ENCODE measurements at places on chromosomes 12 and 14. TPM values are rescaled to one million over a fixed set of nuclear protein-coding genes. Genes with fewer than 3 reads are reported as not detected.

DNA sequence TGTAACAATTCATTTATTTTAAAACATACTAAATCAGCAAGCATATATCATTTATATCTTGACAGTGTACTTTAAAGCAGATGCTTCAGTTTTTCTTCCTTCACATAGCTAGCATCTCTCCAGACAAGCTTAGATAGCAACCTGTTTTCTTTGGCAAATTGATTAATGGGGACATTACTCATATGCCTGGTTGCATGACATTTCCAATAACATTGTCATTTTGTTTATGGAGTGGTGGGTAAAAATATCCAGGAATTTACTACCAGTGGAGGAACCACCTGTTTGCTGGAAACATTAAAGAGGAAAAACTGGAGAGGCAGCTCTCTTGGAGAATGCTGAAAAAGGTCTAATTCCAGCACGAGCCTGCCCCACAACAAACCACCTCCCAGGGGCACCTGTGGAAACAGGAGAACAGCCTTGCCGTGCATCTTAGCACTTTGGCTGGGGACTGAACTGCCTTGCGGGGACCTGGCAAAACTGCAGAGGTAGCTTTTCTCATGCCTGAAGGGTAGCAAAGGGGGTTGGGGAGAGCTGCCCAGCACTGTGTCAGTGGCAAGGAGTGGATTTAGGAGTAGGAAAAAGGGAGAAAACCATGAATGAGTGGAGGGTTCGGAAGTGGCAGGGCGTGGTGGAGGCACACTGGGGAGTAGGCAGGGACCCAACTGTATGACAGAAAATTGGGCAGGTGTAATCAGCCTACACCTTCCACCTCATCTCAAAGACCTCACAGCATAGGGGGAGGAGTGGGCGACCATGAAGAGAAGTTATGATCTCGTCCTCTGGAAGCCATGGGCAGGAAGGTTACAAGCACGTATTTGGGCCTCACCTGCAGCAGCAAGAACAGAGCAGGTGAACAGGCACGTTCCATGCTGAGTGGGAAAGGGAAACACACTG, 11.7 kb upstream of the CREBL2 start:
- DNase-seq, result no peak
- no peak overlapping the region for H3K4me3 ChIP-seq
- no peak overlapping the region for H3K27ac ChIP-seq
- no peaks in the 10 kb centered on the region for H3K36me3 ChIP-seq

GRCh38 chr12:106739318-106739717, 35.2 kb upstream of the RIC8B start:
- H3K36me3 ChIP-seq, result no peaks in the 10 kb centered on the region
- H3K4me3 ChIP-seq, result no peak overlapping the region
- peaks cover 7% of the 10 kb centered on the region for H3K27me3 ChIP-seq
- peaks cover 4% of the 10 kb centered on the region for H3K4me1 ChIP-seq
- DNase-seq, result peak; percentile 76
- peak overlapping the region; percentile 52 for H3K27ac ChIP-seq

DNA sequence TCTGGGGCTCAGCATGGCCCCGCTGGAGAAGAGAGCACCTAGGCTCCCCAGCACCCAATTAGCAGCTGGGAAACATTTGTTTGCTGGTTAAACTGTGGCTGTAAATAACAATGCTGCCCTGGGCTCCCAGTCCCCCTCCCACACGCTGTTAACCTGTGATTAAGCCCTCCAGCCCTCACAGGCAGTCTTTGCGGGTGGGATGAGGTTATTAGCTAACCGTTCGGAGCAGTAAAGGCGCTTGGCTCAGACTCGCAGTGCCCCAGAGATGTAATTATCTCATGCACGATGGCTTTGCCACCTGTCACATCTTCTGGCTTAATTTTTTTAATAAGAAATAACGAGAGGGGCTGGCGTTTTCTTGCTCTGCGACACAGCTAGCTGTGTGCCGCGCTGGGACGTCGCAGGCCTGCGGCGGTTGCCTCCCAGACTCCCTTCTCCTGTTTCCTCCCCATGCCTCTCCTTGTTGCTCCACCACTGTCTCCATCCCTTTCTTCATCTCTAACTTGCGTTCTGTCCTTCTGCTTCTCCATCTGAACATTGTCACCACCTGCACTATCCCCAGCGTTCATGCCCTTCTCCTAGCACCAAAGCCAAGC, 239.2 kb upstream of the FKBP4 start:
- no peak for DNase-seq
- no peaks in the 10 kb centered on the region for H3K27me3 ChIP-seq
- no peaks in the 10 kb centered on the region for H3K4me1 ChIP-seq
- H3K4me3 ChIP-seq, result no peak overlapping the region
- no peaks in the 10 kb centered on the region for H3K36me3 ChIP-seq

GRCh38 chr12:21666722-21667121, 9.1 kb upstream of the LDHB start:
- H3K36me3 ChIP-seq, result no peaks in the 10 kb centered on the region
- no peaks in the 10 kb centered on the region for H3K27me3 ChIP-seq
- H3K27ac ChIP-seq, result no peak overlapping the region
- H3K4me3 ChIP-seq, result no peak overlapping the region
- DNase-seq, result no peak

The CACNA1C gene
- polyA plus RNA-seq, result 1.6 TPM

- no peaks in the 10 kb centered on the region for H3K4me1 ChIP-seq
- no peaks in the 10 kb centered on the region for H3K27me3 ChIP-seq
- H3K4me3 ChIP-seq, result no peak overlapping the region
- H3K36me3 ChIP-seq, result no peaks in the 10 kb centered on the region
Observed at GRCh38 chr14:38238878-38239277, 17.0 kb downstream of the CLEC14A start.

GRCh38 chr12:119876761-119877638, at the start of gene CIT:
Gene CIT, minus strand, starts transcription at chr12:119877320. Its CDS starts 1,152 bp downstream, at chr12:119876168.
- peak; percentile 95 for DNase-seq
- no peak within 1 kb of the TSS for H3K27ac ChIP-seq
- peak within 1 kb of the TSS; percentile 93 for H3K4me3 ChIP-seq

DNA sequence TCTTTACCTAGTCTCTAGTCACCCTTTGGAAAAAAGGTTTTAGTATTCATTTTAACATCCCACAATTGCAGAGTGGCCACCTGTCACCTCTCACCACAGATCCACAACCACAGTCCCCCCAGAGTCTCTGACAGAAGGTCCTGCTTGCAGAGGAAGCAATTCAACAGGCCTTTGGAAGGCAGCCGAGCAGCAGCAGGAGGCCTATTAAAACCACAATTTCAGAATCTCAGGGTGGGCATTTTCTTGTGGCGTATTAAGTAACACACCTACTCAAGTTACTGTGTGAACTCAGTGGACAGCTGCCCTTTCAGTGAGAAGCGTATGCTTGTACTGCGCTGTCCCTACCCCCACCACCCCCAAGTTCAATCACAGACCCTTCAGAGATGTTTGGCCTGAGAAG, 234.0 kb upstream of the HMGA2 start:
- no peak overlapping the region for H3K27ac ChIP-seq
- DNase-seq, result no peak
- no peaks in the 10 kb centered on the region for H3K36me3 ChIP-seq

GRCh38 chr12:107917912-107918800, 143.7 kb downstream of the ASCL4 start:
- H3K27ac ChIP-seq, result no peak overlapping the region
- no peak overlapping the region for H3K4me3 ChIP-seq

GRCh38 chr12:108788076-108788782, 56.9 kb upstream of the CORO1C start:
- H3K36me3 ChIP-seq, result peaks cover 17% of the 10 kb centered on the region
- H3K4me1 ChIP-seq, result no peaks in the 10 kb centered on the region
- H3K27ac ChIP-seq, result no peak overlapping the region
- no peaks in the 10 kb centered on the region for H3K27me3 ChIP-seq
- no peak overlapping the region for H3K4me3 ChIP-seq
- no peak for DNase-seq

The MIP gene
- not detected for polyA plus RNA-seq

DNA sequence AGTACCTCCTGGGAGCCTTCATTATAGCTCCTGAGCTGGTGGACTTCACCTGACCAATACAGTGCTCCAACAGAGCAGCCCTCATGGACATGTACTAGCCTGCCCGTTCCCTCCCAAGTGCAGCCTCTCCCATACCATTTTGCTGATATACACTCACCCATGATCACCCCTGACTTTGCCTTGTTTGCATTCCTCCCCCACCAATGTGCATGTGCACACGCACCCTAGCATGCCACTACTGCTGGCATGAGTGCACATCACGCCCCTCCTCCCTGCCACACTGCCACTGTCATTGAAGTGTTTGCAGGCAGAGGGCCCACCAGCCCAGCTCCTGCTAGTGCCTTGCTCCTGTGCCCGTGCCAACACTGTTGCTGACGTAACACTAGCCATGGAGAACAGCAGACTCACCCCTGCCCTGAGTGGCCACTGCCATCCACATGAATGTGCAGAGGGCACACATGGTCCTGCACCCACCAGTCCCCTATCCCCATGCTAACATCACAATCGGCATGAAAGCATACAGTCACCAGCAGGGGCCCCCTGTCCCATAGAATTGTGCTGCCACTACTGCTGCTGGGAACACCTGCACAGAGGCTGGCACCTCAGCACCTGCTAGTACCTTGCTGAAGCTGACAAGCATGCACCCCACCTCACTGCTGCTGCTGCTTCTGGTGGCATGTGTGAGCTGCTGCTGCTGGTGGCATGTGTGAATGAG, 110.3 kb downstream of the SINHCAF start:
- H3K36me3 ChIP-seq, result no peaks in the 10 kb centered on the region
- no peaks in the 10 kb centered on the region for H3K27me3 ChIP-seq
- no peaks in the 10 kb centered on the region for H3K4me1 ChIP-seq
- no peak overlapping the region for H3K27ac ChIP-seq

DNA sequence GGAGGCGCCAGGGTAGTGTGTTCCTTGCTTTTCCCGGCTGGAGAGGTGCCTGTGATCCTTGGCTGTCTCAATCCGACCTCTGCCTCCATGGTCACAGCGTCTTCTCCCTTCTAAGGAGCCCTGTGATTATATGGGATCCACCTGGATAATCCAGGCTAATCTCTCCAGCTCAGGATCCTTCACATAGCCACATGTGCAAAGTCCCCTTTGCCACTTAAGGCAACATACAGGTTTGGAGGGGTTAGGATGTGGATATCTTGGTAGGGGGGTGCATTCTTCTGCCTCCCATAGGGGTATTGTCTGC, 1.2 kb upstream of the HVCN1 start:
- H3K27me3 ChIP-seq, result no peaks in the 10 kb centered on the region
- H3K27ac ChIP-seq, result no peak overlapping the region
- no peaks in the 10 kb centered on the region for H3K36me3 ChIP-seq
- peaks cover 13% of the 10 kb centered on the region for H3K4me1 ChIP-seq
- no peak overlapping the region for H3K4me3 ChIP-seq

The PLEKHG7 gene
- polyA plus RNA-seq, result 0.19 TPM

The MORN3 gene
- polyA plus RNA-seq, result not detected

The ADAM21 gene
- not detected for polyA plus RNA-seq

- peak; percentile 16 for DNase-seq
- H3K4me1 ChIP-seq, result no peaks in the 10 kb centered on the region
- H3K27me3 ChIP-seq, result no peaks in the 10 kb centered on the region
- H3K36me3 ChIP-seq, result peaks cover 4% of the 10 kb centered on the region
- H3K27ac ChIP-seq, result no peak overlapping the region
- H3K4me3 ChIP-seq, result no peak overlapping the region
Observed at GRCh38 chr12:63955831-63956666, 111.5 kb downstream of the SRGAP1 start.

The CD163L1 gene
- polyA plus RNA-seq, result 16.2 TPM

DNA sequence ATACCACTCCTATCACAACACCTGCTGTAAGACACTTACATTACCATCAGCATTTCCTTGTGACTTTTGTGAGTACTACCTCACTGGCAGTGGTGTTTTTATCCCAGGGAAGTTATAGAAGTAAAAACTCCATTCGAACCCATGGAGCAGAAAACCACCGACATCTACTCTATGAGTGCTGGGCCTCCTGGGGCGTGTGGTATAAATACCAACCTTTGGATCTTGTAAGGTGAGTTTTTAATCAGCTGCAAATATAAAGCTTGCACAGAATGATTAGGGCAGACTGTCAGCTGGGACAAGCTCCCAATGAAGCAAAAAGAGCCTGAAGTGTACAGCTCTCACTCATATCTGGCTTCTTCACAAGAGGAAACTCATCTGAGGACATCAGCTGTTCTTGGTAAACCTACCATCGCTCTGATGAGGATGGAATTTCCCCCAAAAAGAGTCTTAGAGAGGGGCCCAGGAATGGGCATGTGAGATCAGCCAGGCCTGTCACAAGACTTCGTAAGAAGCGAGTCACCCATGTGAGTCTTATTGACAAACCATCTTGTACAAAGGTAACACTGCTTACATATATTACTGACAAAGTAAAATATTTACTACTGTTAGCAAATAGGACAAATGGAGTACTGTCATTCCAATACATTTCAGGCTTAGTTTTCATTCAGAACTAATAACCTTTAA, 170.0 kb downstream of the SLC5A8 start:
- no peak overlapping the region for H3K4me3 ChIP-seq
- H3K36me3 ChIP-seq, result no peaks in the 10 kb centered on the region
- no peaks in the 10 kb centered on the region for H3K27me3 ChIP-seq
- peak overlapping the region; percentile 86 for H3K27ac ChIP-seq

GRCh38 chr14:59755409-59756135, 115.0 kb downstream of the RTN1 start:
- H3K36me3 ChIP-seq, result no peaks in the 10 kb centered on the region
- H3K4me3 ChIP-seq, result no peak overlapping the region
- DNase-seq, result no peak
- H3K27me3 ChIP-seq, result no peaks in the 10 kb centered on the region
- H3K4me1 ChIP-seq, result no peaks in the 10 kb centered on the region

GRCh38 chr12:623172-623864, 39.9 kb downstream of the NINJ2 start:
- H3K27me3 ChIP-seq, result no peaks in the 10 kb centered on the region
- no peaks in the 10 kb centered on the region for H3K36me3 ChIP-seq
- H3K27ac ChIP-seq, result no peak overlapping the region
- DNase-seq, result no peak
- no peak overlapping the region for H3K4me3 ChIP-seq

GRCh38 chr14:32102152-32102787, 25.2 kb downstream of the ARHGAP5 start:
- H3K27ac ChIP-seq, result no peak overlapping the region
- H3K4me1 ChIP-seq, result no peaks in the 10 kb centered on the region
- no peak overlapping the region for H3K4me3 ChIP-seq
- H3K27me3 ChIP-seq, result no peaks in the 10 kb centered on the region
- H3K36me3 ChIP-seq, result peaks cover 2% of the 10 kb centered on the region

The KSR2 gene
- polyA plus RNA-seq, result not detected

- H3K4me3 ChIP-seq, result no peak overlapping the region
- no peaks in the 10 kb centered on the region for H3K36me3 ChIP-seq
- no peaks in the 10 kb centered on the region for H3K4me1 ChIP-seq
- no peak overlapping the region for H3K27ac ChIP-seq
Observed at GRCh38 chr12:98453492-98453891, 61.9 kb upstream of the TMPO start.

The ESR2 gene
- 0.19 TPM for polyA plus RNA-seq

- no peak overlapping the region for H3K4me3 ChIP-seq
- no peaks in the 10 kb centered on the region for H3K36me3 ChIP-seq
- no peak overlapping the region for H3K27ac ChIP-seq
- no peaks in the 10 kb centered on the region for H3K4me1 ChIP-seq
Observed at GRCh38 chr12:15152868-15153267, 68.3 kb downstream of the RERG start.

The SMCO2 gene
- 0.28 TPM for polyA plus RNA-seq

GRCh38 chr14:54866588-54866987, 36.0 kb downstream of the GCH1 start:
- H3K27me3 ChIP-seq, result no peaks in the 10 kb centered on the region
- H3K36me3 ChIP-seq, result peaks cover 7% of the 10 kb centered on the region
- H3K27ac ChIP-seq, result no peak overlapping the region
- no peaks in the 10 kb centered on the region for H3K4me1 ChIP-seq
- no peak overlapping the region for H3K4me3 ChIP-seq
- DNase-seq, result no peak

The MAP1LC3B2 gene
- 2.7 TPM for polyA plus RNA-seq

The PIP4K2C gene
- polyA plus RNA-seq, result 16.1 TPM

The TIMM9 gene
- 61.4 TPM for polyA plus RNA-seq

The TEX52 gene
- polyA plus RNA-seq, result not detected
